HepG2 (cell line): ENCODE measurements at places on chromosomes 12 and 14. TPM values are rescaled to one million over a fixed set of nuclear protein-coding genes. Genes with fewer than 3 reads are reported as not detected.

NINJ2 gene
- total RNA-seq: 0.62 and 0.94 TPM in 2 replicates

EPYC gene
- total RNA-seq: not detected in 2 replicates

MYBPC1 gene
- 0.31 and 0.44 TPM in 2 replicates for total RNA-seq

KLRB1 gene
- not detected in 2 replicates for total RNA-seq

TARBP2 gene
- total RNA-seq: 39.5 and 55.5 TPM in 2 replicates

NDUFA12 gene
- total RNA-seq: 173 and 223 TPM in 2 replicates

IPO4 gene
- total RNA-seq: 149 and 179 TPM in 2 replicates

IFNG-AS1 gene
- not detected in 2 replicates for total RNA-seq

TPH2 gene
- total RNA-seq: not detected in 2 replicates

SLC38A2 gene
- total RNA-seq: 230 and 368 TPM in 2 replicates

MFAP5 gene
- total RNA-seq: not detected in 2 replicates

MAP4K5 gene
- 23.9 and 26.3 TPM in 2 replicates for total RNA-seq

C12orf75 gene
- total RNA-seq: 10.1 and 16.1 TPM in 2 replicates

FAM222A gene
- 7.2 and 9.6 TPM in 2 replicates for total RNA-seq

SCFD1 gene
- total RNA-seq: 256 and 318 TPM in 2 replicates

MYO1H gene
- not detected in 2 replicates for total RNA-seq

SMAGP gene
- 9.2 and 9.4 TPM in 2 replicates for total RNA-seq

FIGNL2 gene
- total RNA-seq: 0.76 and 1.00 TPM in 2 replicates

KRT83 gene
- not detected in 2 replicates for total RNA-seq

TAS2R10 gene
- 1.00 TPM in 1 of 2 replicates, not detected in the other for total RNA-seq

GNG2 gene
- not detected in 2 replicates for total RNA-seq

CNIH1 gene
- 141 and 166 TPM in 2 replicates for total RNA-seq

SIX1 gene
- 6.5 and 6.8 TPM in 2 replicates for total RNA-seq

EFS gene
- not detected in 2 replicates for total RNA-seq

CD9 gene
- total RNA-seq: 4.3 and 5.8 TPM in 2 replicates

SLC38A6 gene
- total RNA-seq: 12.4 and 22.1 TPM in 2 replicates

FRMD6 gene
- 5.4 and 6.8 TPM in 2 replicates for total RNA-seq

SLC38A4 gene
- 2.8 and 3.5 TPM in 2 replicates for total RNA-seq

TMED10 gene
- 183 and 311 TPM in 2 replicates for total RNA-seq

FAR2 gene
- not detected in 2 replicates for total RNA-seq

LRP1-AS gene
- not detected in 2 replicates for total RNA-seq

GLIPR1L1 gene
- not detected in 2 replicates for total RNA-seq
